Stimulated activated CD8-positive, alpha-beta memory T cell treated with anti-CD3 and anti-CD28 coated beads, Interleukin-12 subunit alpha, Interleukin-12 subunit beta, amount 100 ng/mL, for 4 hours (primary cell): ENCODE measurements at places on chromosomes 3 and 15.

DNA sequence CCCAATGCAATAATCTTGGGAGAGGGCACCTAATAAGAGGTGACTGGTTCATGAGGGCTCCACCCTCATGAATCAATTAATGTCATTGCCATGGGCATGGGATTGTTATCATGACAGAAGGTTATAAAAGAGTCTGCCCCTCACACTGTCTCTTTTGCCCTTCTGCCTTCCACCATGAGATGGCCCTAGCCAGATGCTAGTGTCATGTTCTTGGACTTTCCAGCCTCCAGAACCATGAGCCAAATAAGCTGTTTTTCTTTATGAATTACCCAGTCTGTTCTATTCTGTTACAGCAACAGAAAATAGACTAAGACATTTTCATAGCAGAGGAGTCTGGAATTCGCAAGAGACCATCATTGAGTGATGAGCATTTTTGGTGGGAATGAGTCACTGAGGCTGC lies 16.0 kb upstream of the RAD18 start:
- DNase-seq: no peak

GRCh38 chr3:32508711-32509110 lies 6.1 kb upstream of the CMTM6 start:
- no peak for DNase-seq

DNA sequence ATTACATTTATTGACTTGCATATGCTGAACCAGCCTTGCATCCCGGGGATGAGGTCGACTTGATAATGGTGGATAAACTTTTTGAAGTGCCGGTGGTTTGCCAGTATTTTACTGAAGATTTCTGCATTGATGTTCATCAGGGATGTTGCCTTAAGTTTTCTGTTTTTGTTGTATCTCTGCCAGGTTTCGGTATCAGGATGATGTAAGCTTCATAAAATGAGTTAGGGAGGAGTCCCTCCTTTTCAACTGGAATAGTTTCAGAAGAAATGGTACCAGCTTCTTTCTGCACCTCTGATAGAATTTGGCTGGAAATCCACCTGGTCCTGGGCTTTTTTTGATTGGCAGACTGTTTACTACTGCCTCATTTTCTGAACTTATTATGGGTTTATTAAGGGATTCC lies 250.8 kb downstream of the TBC1D5 start:
- no peak for DNase-seq

- no peak for DNase-seq
Measured at GRCh38 chr15:94478763-94479162, 247.4 kb downstream of the MCTP2 start.

GRCh38 chr3:111936967-111937366 lies 41.9 kb upstream of the ABHD10 start:
- no peak for DNase-seq

DNA sequence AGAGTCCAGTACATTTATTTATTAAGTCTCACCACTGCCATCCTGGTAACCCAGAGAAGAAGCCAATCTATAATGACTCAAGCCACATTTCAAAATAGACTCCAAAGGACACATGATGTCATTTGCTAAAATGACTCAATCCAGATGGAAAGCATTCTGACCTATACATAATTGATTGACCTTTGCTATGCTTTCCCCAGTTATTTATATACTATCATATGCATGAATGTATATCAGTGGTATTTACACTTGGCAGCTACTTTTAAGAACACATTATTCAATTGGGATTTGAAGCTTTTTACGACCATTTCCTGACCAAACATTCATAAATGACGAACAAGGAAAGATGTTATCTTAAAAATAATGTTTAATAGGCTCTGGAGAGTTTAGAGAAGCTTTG lies 297.2 kb downstream of the FHIT start:
- DNase-seq: no peak

DNA sequence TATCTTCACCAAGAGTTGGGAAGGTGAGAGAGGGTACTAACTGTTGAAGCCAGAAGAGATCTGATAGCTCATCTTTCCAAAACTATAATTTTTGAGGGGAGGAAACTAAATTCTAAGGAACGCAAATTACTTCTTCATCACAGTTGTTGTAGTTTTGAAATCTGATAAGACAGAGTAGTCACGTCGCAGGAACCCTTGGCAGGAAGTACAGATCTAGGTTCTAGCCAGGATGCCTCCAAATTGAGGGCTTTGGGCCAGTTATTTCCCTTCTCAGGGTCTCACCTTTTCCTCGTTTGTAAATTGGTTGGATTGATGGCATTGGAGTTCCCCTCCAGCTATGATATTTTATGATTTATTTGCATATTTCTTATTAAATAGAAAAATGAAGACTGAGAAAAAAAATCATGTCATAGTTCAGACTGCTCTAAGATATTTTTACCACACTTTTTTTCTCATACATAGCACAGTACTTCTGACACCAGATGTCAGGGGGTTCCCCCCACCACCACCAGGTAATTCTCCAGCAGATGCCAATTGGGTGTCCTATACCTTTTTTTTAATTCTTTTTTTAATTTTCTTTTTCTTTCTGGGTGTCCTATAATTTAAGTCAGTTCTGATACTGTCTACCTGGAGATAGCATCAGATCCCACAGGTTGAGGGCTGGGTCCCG lies 32.3 kb upstream of the APH1B start:
- DNase-seq: no peak

DNA sequence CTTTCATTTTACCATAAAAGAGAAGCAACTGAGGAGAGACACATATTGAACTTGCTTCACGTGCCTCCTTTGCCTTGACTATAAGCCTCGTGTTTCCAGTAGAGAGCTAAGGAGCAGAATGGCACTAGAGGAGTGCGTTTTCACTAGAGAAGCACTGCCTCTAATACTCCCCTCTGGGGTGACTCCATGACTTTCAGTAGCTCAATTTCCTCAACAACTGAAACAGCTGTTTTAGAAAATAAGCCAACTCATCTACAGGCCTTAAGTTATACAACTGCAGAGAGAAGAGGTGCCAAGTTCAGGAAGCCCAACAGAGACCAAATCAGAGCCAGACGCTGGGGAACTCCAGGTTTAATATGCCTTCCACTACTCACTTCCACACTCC lies 1.9 kb downstream of the UBP1 start:
- DNase-seq: no peak

DNA sequence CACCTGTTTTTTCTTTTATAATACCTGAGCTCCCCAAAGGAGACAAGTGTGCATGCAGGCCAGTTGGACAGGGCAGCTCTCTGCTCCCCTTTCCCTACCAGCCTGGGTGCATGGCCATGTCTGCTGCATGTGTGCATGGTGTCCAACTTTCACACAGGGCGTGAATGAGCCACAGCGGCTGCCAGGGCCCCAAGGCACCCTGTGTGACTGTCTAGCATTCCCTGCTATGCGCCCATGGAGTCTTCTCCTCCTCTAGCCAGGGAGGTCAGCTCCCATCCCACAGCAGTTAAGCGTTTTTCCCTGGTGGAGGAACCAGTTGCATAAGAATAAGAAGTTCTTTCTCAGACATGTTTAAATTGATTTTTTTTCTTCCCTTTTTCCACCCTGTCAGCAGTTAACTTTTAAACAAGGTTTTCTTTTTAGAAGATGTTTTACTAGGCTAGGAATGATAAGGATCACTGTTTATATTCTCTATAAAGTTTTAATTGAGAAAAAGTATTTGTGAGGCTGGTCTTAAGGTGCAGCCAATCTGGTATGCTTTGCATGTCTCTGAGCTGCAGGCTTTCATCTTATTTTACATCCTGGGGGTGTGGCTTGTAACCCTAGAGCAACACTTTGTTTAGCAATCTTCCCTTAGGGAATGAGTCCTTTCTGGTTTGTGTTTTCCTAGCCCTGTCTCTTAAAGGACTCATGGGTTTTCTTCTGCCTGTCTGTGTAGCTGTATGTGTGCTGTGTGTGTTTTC lies 20.5 kb upstream of the OR5H1 start:
- no peak for DNase-seq

DNA sequence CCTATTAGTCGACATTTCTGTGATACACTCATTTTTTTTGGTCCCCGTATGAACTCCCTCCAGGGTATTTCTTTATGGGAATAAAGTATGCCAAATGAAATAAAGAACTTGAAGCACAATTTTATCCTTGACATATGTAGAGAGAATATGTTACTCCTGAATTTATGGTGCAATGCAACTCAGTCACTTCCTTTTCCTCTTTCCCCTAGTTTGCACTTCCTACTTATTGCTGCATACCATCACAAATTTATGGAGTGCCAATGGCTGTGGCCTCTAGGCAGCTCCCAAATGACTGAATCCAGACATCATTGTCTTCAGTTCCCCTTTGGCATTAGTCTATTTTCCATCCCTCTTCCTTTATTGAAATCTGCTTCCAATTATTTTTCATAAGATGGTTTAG lies 403.5 kb downstream of the FHIT start:
- DNase-seq: no peak

- no peak for DNase-seq
Measured at GRCh38 chr3:194485468-194485880, 1.3 kb downstream of the ATP13A3 start.

DNA sequence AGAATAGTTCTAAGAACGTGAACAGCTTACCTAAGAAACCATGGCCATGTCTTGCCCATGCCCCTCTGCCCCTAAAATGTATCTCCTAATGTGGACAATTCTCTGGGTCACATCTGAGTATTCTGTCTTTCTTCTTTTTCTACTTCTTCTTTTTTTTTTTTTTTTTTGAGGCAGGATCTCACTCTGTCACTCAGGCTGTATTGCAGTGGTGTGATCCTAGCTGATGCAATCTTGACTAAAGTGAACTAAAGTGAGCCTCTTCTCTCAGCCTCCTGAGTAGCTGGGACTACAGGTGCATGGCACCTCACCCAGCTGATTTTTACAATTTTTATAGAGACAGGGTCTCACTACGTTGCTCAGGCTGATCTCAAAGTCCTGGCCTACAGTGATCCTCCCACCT lies 204.8 kb upstream of the ZPLD1 start:
- DNase-seq: no peak

DNA sequence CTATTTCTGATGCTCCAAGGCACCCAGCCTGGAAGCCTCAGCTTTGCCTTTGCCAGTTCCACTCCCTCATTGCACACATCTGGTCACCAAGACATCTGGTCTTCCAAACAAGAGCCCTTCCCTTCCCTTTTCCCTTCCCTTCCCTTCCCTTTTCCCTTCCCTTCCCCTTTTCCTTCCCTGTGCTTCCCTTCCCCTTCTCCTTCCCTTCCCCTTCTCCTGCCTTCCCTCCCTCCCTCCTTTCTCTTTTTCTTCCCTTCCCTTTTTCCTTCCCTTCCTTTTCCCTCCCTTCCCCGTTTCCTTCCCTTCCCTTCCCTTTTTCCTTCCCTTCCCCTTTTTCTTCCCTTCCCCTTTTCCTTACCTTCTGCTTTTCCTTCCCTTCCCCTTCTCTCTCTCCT lies 2.4 kb upstream of the CGNL1 start:
- no peak for DNase-seq

DNA sequence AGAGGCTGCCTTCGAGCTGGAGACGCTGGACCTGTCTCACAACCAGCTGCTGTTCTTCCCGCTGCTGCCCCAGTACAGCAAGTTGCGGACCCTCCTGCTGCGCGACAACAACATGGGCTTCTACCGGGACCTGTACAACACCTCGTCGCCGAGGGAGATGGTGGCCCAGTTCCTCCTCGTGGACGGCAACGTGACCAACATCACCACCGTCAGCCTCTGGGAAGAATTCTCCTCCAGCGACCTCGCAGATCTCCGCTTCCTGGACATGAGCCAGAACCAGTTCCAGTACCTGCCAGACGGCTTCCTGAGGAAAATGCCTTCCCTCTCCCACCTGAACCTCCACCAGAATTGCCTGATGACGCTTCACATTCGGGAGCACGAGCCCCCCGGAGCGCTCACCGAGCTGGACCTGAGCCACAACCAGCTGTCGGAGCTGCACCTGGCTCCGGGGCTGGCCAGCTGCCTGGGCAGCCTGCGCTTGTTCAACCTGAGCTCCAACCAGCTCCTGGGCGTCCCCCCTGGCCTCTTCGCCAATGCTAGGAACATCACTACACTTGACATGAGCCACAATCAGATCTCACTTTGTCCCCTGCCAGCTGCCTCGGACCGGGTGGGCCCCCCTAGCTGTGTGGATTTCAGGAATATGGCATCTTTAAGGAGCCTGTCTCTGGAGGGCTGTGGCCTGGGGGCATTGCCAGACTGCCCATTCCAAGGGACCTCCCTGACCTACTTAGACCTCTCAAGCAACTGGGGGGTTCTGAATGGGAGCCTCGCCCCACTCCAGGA lies 21.1 kb downstream of the NRROS start:
- no peak for DNase-seq

- no peak for DNase-seq
Measured at GRCh38 chr15:50304836-50305235, 39.3 kb upstream of the HDC start.

DNA sequence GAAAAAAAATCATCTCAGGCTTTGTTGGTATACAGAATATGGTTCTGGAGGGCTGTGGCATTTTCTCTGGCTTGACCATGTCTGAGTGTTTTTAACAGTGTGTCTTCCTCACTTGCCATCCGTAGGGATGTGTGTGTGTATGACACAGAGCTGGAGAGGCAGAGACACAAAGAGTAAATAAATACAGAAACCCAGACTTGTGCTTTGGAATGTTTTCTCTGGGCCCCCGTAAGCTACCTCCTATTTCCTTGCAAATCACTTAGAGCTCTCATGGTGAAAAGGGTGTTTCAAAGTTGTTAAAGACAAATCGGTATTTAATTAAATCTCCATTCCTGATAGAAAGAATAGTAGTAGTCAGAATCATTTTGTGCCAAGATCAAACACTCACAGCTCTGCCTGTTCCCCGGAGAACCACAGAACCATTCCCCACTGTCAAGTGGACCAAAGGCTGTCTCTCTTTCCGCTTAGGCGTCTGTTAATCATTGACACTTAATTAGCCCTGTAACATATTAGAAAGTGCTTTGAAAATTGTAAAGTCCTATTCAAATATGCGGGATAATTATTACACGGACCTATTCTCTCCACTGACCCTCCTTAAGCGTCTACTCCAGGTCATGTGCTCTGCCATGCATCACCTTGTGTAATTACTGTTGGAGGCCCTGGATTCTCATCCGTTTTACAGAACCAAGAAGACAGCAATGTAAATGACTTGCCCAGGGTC lies 313.6 kb upstream of the TLE3 start:
- DNase-seq: no peak

- no peak for DNase-seq
Measured at GRCh38 chr3:41102053-41102556, 97.2 kb upstream of the CTNNB1 start.

DNA sequence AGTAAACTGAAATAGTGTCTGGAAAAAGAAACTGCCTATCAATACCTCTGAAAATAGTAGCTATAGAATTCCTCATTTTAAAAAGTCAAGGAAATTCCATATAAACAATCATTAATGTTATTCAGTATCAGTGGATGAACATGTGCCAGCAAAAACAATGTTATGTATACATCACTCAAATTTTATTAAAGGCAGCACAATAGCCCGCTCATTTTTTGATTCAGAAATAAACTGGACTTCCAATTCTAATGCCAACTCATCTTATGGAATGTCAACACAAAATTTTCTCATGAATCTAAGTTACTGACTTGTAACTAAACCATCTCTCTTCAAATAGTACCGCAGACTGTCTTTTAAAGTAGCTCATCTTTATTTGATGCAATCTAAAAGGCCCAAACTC lies 19.0 kb downstream of the THBS1 start:
- no peak for DNase-seq

DNA sequence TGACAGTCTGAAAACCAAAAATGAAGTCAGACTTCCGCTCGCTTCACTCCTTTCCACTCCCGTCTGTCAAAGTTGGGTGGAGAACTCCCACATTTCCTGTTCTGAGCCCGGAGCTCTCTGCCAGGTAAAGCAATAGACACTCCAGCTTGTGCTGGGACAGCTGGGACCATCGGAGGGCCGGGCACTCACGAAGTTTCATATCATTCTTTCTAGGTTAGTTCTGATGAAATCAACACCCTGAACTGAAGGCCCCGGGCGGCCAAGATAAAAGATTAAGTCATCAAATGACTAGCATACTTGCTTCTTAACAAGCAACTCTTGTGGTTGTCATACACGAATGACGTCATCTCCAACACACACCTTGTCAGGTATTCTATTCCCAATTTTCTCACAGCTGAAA lies 42.1 kb downstream of the MAGI1 start:
- no peak for DNase-seq
